Mesenteric fat pad (tissue), 1 donor: ENCODE measurements at places on chromosomes 5 and 9. TPM values are rescaled to one million over a fixed set of nuclear protein-coding genes. Genes with fewer than 3 reads are reported as not detected.

DNA sequence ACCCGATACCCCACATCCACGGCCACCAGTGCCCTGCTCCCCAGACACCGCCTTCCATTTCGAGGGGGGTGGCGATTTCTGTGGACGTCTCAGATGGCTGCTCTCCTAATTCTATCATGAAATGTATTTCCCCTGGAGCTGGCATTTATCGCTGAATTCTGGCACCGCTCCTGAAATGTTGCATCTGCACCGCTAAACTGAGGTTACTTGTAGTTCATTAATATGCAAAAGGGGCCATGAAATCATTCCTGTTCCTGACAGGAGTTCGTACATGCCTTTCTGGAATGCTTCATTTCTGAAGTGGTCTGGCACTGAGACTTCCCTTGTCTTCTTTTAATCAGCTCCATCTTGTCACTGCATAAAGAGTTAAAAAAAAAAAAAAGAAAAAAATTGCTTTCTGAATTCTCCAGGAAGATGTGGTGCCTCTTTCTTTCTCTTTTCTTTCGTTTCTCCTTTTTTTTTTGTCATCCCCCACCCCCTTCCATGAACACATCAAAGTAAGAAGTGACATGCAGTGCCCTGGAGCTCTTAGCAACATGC, 97.7 kb upstream of the SMARCA2 start:
- DNase-seq: no peak

- DNase-seq: no peak
Observed at GRCh38 chr5:170755679-170756456, 27.7 kb upstream of the GABRP start.

- no peak for DNase-seq
Observed at GRCh38 chr5:64767959-64768357, 533 bp downstream of the SREK1IP1 start.

Gene IFNB1
- total RNA-seq: not detected

DNA sequence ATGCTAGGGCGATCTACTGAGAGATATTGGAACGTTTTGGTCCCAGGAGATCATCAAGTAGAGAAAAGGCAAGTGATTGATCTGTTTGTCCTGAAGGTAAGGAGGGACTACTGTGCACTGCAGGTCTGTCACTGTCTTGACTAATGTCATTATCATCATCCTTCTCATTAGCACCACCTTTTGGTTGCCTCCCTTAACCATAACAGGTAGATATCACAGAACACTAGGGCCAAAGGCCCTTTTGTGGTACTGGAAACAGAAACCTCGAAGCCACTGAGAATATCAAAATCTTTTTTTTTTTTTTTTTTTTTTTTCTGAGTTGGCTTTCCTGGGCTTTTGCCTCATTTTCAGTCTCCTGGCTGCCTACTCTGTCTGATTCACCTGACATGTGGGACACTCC, 134.0 kb downstream of the KCTD16 start:
- no peak for DNase-seq

Gene GRXCR2
- not detected for total RNA-seq

Gene SLIT3
- total RNA-seq: 83.6 TPM

Gene CCDC180
- total RNA-seq: 2.8 TPM

- no peak for DNase-seq
Observed at GRCh38 chr9:115267790-115268189, 149.8 kb upstream of the TNC start.

Gene KCNMB1
- 0.93 TPM for total RNA-seq
